Smooth muscle cell of the pulmonary artery (primary cell): ENCODE measurements at places on chromosomes 4 and X. TPM values are rescaled to one million over a fixed set of nuclear protein-coding genes. Genes with fewer than 3 reads are reported as not detected.

The GAGE12J gene
- total RNA-seq, result not detected in 2 replicates

The FHIP1A gene
- 0.07 and 0.66 TPM in 2 replicates for total RNA-seq

The EDA gene
- 0.30 and 1.8 TPM in 2 replicates for total RNA-seq

The C4orf50 gene
- total RNA-seq, result under 0.01 TPM in 1 of 2 replicates, not detected in the other

The PCDH7 gene
- total RNA-seq, result 61.1 and 257 TPM in 2 replicates

The GAGE13 gene
- not detected in 2 replicates for total RNA-seq

The CD40LG gene
- not detected in 2 replicates for total RNA-seq

The PAGE5 gene
- total RNA-seq, result not detected in 2 replicates

The UCP1 gene
- total RNA-seq, result not detected in 2 replicates

The HMX1 gene
- not detected in 2 replicates for total RNA-seq

The SYNPO2 gene
- 43.4 and 56.6 TPM in 2 replicates for total RNA-seq

The TEX13B gene
- total RNA-seq, result not detected in 2 replicates

The CSAG3 gene
- total RNA-seq, result not detected in 2 replicates

The SPOCK3 gene
- 0.65 and 4.1 TPM in 2 replicates for total RNA-seq

The GAGE2A gene
- not detected in 2 replicates for total RNA-seq

The NPFFR2 gene
- total RNA-seq, result not detected in 2 replicates

The MANBA gene
- total RNA-seq, result 81.5 and 129 TPM in 2 replicates

The FRMD7 gene
- total RNA-seq, result 0.03 and 0.07 TPM in 2 replicates
